Naive B cell (primary cell): ENCODE measurements at places on chromosomes 7 and 10. TPM values are rescaled to one million over a fixed set of nuclear protein-coding genes. Genes with fewer than 3 reads are reported as not detected.

ZNF425 gene
- polyA plus RNA-seq, result 0.70 TPM

DNAJB9 gene
- polyA plus RNA-seq, result 79.0 TPM

DAGLB gene
- polyA plus RNA-seq, result 6.8 TPM

SFTPA1 gene
- not detected for polyA plus RNA-seq

NODAL gene
- not detected for polyA plus RNA-seq

- no peak for DNase-seq
- no peak overlapping the region for H3K4me3 ChIP-seq
- H3K27me3 ChIP-seq, result no peaks in the 10 kb centered on the region
- no peak overlapping the region for H3K27ac ChIP-seq
- H3K4me1 ChIP-seq, result peaks cover 7% of the 10 kb centered on the region
These were observed 92.1 kb downstream of the ZNF277 start for GRCh38 chr7:112298543-112299100.

DNA sequence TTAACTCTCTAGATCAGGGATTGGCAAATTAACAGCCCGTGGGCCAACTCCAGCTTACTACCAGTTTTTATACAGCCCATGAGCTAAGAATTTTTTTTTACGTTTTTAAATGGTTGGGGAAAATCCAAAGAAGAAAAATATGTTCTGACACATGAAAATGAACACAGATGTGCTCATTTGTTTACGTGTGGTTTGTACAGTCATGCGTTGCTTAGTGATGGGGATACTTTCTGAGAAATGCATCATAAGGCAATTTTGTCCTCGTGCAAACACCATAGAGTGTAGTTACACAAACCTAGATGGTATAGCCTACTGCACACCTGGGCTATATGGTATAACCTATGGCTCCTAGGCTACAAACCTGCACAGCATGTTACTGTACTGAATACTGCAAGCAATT is 8.3 kb upstream of the SMKR1 start:
- no peaks in the 10 kb centered on the region for H3K27me3 ChIP-seq
- H3K4me3 ChIP-seq, result no peak overlapping the region
- no peak for DNase-seq
- H3K4me1 ChIP-seq, result no peaks in the 10 kb centered on the region

DNA sequence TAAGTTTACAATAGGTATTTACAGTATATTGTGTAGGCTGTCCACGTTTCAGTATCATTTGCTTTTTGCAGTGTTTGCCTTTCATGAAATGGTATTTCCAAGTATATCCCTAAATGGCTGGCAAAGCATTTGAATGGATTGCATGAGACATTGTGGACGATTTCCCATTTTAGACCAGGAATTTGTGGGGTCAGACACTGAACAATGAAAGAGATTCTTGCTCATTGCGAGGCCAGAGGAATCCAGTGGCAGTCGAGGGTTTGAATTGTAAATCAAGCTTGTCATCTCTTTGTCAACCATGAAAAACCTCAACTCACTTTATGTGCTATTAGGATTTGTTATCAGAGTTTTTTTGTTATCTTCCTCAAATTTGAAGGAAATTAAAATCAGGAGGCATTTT is 70.8 kb downstream of the CREB5 start:
- H3K4me3 ChIP-seq, result no peak overlapping the region
- H3K27ac ChIP-seq, result peak overlapping the region; percentile 39
- H3K4me1 ChIP-seq, result peaks cover 6% of the 10 kb centered on the region
- no peaks in the 10 kb centered on the region for H3K36me3 ChIP-seq

GRCh38 chr10:79181227-79181626 is 112.5 kb downstream of the ZMIZ1 start:
- no peak for DNase-seq
- no peak overlapping the region for H3K4me3 ChIP-seq
- no peak overlapping the region for H3K27ac ChIP-seq
- no peaks in the 10 kb centered on the region for H3K36me3 ChIP-seq
- peaks cover 9% of the 10 kb centered on the region for H3K4me1 ChIP-seq
- peaks cover 4% of the 10 kb centered on the region for H3K27me3 ChIP-seq

DNA sequence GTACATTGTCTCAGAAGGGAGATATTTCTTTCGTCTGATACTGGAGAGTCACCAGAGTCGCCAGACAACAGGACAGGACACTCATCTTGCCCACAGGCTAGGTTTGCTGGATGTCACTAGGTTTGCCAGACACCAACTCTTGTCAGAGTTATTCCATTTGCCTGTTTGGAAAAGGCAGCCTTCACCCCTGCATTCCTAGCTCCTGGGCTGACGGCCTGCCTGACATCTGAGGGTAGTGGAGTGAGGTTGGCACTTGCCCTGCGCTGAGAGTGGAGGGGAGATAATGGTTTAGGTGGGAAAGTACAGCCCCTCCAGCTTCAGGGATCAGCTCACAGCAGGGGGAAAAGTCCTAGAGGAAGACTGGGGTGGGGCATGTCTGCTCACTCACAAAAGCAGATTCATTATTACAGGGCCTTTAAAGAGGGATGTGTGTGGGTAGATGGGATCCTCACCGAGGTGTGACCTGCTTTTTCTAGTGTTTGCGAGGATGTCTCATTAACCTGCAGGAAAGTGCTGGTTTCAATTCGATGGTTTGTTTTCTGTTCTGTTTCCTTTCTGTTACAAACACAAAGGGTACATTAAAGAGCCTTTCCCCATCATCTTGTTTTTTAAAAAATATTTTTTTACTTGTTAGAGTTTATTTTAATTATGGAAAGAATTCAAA is 79.3 kb upstream of the TNS3 start:
- no peak for DNase-seq
- peak overlapping the region; percentile 93 for H3K27ac ChIP-seq
- no peaks in the 10 kb centered on the region for H3K36me3 ChIP-seq
- no peaks in the 10 kb centered on the region for H3K27me3 ChIP-seq
- no peak overlapping the region for H3K4me3 ChIP-seq

GRCh38 chr10:42874713-42875387 is 92.3 kb downstream of the BMS1 start:
- H3K27ac ChIP-seq, result no peak overlapping the region
- no peaks in the 10 kb centered on the region for H3K27me3 ChIP-seq

DNA sequence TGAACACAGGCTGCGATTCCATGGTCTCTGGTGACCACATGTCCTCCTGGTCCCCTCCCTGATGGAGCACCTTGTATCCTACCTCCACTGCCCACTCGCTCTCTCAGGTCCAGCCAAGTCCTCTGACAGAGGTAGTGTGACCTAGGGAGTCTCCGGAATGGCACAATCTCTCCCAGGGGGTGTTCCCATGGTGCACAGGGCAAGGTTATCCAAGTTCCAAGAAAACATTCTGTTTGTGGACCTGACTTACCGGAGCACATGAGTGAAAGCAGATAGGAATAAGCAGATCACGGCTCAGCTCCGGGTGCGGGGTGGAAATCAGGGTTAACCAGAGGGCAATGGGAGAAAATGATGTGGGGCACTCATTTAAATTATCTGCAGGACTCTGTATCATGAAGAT is 45.8 kb upstream of the INSIG1 start:
- no peak overlapping the region for H3K4me3 ChIP-seq
- DNase-seq, result no peak
- H3K27me3 ChIP-seq, result peaks cover 28% of the 10 kb centered on the region
- H3K36me3 ChIP-seq, result no peaks in the 10 kb centered on the region
- H3K4me1 ChIP-seq, result peaks cover 3% of the 10 kb centered on the region
- H3K27ac ChIP-seq, result no peak overlapping the region

DNA sequence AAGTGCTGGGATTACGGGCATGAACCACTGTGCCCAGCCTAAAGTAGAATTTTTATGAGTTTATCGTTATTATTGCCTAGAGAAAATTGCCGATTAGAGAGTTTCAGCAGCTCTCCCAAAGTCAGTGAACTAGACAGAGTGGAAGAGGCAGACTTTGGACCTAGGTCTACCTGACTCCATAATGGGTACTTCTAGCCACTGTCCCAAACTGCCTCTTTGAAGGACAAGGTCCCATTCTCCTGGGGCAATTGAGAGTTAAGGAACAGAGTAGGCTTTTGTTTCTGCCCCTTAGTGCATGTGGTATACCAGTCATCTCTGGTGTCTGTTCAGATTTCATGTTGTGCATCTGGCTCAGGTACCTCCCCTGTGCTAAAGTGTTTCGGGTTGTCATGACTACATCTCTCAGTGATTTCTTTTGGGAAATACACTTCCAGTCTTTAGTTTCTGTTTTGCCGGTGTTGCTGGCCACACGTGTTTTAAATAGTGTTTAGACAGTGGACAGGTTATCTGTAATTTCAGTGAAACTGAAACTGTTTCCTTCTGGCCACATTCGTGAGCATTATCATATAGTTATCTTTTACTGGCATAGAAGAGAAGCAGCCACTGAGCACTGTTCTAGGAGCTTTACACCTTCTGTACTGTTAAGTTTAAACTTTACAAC is 4.7 kb downstream of the TMEM236 start:
- H3K4me3 ChIP-seq, result peak overlapping the region; percentile 25
- H3K36me3 ChIP-seq, result no peaks in the 10 kb centered on the region
- peaks cover 10% of the 10 kb centered on the region for H3K4me1 ChIP-seq
- no peaks in the 10 kb centered on the region for H3K27me3 ChIP-seq
- DNase-seq, result peak; percentile 11

DNA sequence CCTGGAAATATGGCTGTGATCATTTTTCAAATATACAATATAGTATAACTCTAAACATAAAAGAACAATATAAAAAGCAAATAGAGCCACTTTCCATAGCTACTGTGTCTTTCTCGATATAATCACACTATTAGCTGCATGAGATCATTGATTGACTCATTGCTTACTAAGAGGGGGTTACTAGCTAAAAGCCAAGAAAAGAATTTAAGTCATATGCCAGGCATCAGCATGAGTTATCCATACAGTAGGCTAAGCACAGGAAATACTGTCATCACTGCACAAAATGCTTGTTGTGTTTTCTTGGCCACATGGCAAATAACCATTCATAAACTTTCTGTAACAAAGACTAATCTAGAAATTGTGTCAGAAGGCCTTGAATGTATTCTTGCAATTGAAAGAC is 18.8 kb upstream of the ABCB5 start:
- no peak for DNase-seq
- peaks cover 5% of the 10 kb centered on the region for H3K27me3 ChIP-seq
- no peaks in the 10 kb centered on the region for H3K36me3 ChIP-seq
- H3K27ac ChIP-seq, result no peak overlapping the region
- peaks cover 5% of the 10 kb centered on the region for H3K4me1 ChIP-seq

- H3K4me3 ChIP-seq, result no peak overlapping the region
- DNase-seq, result no peak
- no peaks in the 10 kb centered on the region for H3K4me1 ChIP-seq
These were observed 234.9 kb downstream of the PARD3 start for GRCh38 chr10:34580214-34580613.

DNA sequence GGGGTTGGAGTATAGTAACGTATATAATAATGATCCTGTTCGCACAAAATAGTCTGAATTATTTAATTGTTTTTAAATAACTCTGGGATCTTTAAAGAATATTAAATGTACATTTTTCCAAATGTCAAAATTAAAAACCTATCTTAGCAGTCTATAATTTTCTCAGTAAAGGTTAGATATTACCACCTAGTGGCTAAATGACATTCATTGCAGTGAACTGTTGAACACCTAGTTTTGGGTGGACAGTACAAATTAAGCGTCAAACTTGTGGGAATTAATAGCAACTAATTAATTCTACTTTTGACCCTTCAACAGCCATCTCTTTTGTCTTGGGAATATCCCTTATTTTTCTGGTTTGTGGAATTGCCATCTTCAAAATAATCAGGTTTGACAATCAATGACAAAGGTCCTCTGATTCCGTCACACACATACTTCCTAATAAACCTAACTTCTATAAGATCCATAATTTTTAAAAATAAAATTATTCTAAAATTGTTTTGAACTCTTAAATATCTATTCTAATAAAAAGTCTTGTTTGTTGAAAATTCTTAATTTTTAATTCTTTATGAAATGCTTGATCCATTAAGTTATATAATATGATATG is 165.7 kb downstream of the SEMA3D start:
- DNase-seq, result no peak
- H3K4me1 ChIP-seq, result no peaks in the 10 kb centered on the region
- no peaks in the 10 kb centered on the region for H3K27me3 ChIP-seq
- H3K27ac ChIP-seq, result no peak overlapping the region

DNA sequence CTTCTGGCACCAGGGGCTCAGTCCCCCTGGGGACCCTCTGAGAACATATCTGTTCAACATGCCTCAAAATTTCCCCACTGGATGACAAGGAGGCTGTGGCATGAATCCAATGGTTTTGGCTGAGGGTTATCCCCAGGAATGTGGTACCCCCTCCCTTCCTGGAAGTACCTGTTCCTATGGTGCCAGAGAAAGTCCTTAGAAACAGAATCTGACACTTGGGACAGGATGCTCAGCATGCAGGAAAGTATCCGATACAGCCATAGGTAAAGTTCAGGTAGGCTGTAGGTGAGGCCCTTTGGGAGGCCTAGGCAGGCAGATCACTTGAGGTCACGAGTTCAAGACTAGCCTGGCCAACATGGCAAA is 42.7 kb upstream of the A1CF start:
- H3K4me3 ChIP-seq, result no peak overlapping the region
- peaks cover 12% of the 10 kb centered on the region for H3K36me3 ChIP-seq
- DNase-seq, result no peak
- H3K4me1 ChIP-seq, result no peaks in the 10 kb centered on the region
- H3K27me3 ChIP-seq, result peaks cover 3% of the 10 kb centered on the region

- peaks cover 8% of the 10 kb centered on the region for H3K27me3 ChIP-seq
- H3K4me3 ChIP-seq, result no peak overlapping the region
- H3K4me1 ChIP-seq, result peaks cover 4% of the 10 kb centered on the region
- H3K27ac ChIP-seq, result no peak overlapping the region
- no peak for DNase-seq
These were observed 137.5 kb downstream of the ZNF365 start for GRCh38 chr10:62511656-62512055.

DNA sequence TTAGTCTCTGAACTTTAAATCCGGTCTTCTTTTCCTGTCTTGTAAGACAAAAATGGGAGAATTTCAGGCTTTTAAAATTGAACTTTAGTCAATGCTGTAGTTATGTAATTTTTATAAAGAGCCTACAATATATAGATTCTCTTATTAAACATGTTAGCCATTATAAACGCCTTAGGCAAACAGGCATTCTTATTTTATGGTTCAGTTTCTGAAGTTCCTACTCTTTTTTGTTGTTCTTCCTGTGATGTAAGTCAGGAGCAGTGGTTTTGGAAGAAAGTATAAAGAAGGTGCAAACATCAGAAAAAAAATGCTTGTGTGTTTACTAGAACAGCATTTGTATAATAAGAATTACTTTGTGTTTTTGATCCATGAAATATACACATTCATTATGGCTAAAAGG is 41.6 kb downstream of the BICC1 start:
- H3K27ac ChIP-seq, result no peak overlapping the region
- peaks cover 7% of the 10 kb centered on the region for H3K36me3 ChIP-seq
- H3K27me3 ChIP-seq, result no peaks in the 10 kb centered on the region
- H3K4me3 ChIP-seq, result no peak overlapping the region

- H3K36me3 ChIP-seq, result no peaks in the 10 kb centered on the region
- peaks cover 5% of the 10 kb centered on the region for H3K27me3 ChIP-seq
- no peak overlapping the region for H3K27ac ChIP-seq
- no peaks in the 10 kb centered on the region for H3K4me1 ChIP-seq
- DNase-seq, result no peak
These were observed 58.3 kb upstream of the NEBL start for GRCh38 chr10:20955355-20955893.
